ENCODE measurements at places on chromosomes 7 and 10.

GRCh38 chr7:73909051-73909941 lies 48.3 kb downstream of the TMEM270 start:
- no peak for DNase-seq

GRCh38 chr7:157412021-157412443 lies 75.2 kb downstream of the DNAJB6 start:
- no peak for DNase-seq

- no peak for DNase-seq
Measured at GRCh38 chr7:138756591-138757242, 41.1 kb upstream of the TMEM213 start.

GRCh38 chr10:855079-855478 lies 76.4 kb downstream of the LARP4B start:
- DNase-seq: no peak

- no peak for DNase-seq
Measured at GRCh38 chr7:92729751-92730150, 106.6 kb downstream of the CDK6 start.

DNA sequence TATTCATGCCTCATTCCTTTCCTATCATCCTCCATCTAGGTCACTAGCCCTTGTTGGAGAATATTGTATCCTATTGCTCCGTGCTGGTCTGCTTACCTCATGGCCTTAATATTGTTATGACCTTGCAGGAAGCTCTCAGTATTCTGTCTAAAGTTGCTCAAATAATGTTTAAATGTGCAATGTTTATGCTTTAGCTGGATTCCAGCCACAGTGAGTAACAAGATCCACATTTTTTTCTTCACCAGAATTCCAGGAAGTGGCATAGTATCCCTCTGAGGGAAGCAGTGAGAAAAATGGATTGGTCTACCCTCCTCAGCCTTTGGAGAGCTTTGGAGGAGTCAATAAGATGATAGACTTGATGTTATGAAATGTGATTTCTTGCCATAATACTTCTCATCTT lies 402.6 kb downstream of the NRG3 start:
- DNase-seq: no peak

DNA sequence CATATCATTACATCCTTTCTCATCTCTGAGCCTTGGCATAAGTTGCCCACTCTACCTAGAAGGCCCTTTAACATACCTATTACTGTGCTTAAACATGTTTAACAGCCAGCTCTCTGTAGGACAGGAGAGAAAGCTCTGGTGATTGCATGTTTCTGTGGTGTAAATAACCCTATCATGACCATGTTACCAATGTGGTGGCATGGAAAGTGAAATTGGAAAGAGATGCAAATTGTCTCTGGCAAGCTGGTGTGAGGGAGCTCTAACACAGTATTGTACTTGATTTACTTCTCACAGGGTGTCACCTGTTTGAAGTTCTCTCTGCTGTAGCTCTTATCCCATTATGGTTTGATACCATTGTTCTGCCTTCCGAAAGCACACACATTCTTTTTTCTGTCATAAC lies 231.8 kb upstream of the DKK1 start:
- DNase-seq: no peak

- DNase-seq: no peak
Measured at GRCh38 chr7:47095946-47096345, 486.0 kb downstream of the TNS3 start.

- no peak for DNase-seq
Measured at GRCh38 chr7:52151559-52151958, 835.0 kb upstream of the COBL start.

GRCh38 chr7:117582219-117582704 lies 102.4 kb downstream of the CFTR start:
- no peak for DNase-seq

GRCh38 chr10:3808689-3809199 lies 23.7 kb upstream of the KLF6 start:
- no peak for DNase-seq

- DNase-seq: no peak
Measured at GRCh38 chr7:104150470-104150869, 57.3 kb downstream of the ORC5 start.

GRCh38 chr7:32658467-32658869 lies 163.2 kb downstream of the AVL9 start:
- DNase-seq: no peak

DNA sequence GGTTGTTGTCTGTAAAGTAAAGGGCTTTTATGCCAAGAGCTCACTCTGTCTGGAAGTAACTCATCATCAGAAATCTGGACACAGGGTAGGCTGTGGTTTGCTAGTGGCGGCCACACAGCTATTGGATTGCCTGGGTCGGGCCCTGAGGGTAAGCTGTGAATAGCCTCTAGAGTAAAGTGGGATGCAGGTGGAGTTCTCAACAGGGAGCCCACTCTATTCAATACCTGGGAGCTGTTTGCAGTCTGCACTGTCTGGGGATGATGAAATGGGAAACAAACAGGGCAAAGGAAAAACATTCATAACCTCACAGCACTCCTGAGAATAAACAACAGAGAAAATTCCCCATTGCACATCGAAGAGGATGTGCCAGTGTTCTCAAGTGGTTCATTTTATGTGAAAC lies 582.6 kb downstream of the CALN1 start:
- no peak for DNase-seq

DNA sequence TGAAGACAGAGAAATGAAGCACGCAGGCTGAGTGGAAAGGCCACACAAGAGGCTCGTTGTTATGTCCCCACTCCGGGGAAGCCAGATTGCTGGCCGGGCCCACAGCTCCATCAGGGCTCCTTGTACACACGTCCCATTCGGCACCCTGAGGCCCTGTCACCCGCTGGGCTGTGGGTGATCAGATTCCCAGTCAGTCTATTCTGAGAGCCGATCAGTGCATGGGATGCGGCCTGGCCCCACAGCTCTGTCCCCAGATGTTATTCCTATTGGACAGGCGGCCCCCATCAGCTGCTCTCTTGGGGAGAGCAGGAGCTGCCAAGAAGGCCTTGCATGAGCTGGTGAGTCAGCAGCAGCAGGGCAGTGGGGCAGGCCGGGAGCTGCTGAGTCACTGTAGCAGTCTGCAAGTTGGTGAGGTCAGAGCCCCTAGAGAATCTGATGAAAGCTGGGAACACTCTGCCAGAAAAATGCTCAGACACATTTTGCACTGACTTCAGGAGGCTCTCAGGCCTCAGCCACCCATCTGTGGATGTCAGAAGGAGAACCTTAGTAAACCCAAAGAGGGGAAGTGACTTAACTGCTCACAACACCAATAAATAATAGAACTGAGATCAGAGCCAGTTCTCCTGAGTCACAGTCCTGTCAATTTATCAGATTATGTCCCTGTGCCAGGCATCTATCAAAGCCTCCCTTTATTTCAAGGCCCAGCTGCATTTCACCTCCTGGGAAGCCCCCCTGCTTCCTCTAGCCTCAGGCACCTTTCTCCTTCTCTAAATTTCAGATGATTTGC lies 9.4 kb upstream of the PSAP start:
- no peak for DNase-seq

GRCh38 chr7:98548971-98549370 lies 68.1 kb upstream of the NPTX2 start:
- DNase-seq: no peak

DNA sequence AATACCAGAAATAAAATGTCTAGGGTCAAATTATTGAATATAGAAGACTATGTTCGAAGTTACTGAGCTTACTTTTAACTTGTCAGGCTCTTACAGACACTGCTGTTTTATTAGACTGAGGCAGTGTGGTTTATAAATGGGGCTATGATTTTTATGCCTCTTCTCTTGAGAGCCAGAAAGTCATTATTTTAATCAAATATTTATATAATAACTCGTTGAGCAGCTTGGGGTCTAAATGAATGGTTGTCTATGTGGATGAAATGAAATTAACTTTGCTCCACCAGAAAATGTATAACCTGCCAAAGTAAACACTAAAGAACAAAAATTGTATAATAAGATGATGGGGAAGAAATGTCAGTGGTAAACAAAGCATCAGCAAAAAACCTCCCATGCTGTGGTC lies 175.6 kb upstream of the THSD7A start:
- DNase-seq: no peak

DNA sequence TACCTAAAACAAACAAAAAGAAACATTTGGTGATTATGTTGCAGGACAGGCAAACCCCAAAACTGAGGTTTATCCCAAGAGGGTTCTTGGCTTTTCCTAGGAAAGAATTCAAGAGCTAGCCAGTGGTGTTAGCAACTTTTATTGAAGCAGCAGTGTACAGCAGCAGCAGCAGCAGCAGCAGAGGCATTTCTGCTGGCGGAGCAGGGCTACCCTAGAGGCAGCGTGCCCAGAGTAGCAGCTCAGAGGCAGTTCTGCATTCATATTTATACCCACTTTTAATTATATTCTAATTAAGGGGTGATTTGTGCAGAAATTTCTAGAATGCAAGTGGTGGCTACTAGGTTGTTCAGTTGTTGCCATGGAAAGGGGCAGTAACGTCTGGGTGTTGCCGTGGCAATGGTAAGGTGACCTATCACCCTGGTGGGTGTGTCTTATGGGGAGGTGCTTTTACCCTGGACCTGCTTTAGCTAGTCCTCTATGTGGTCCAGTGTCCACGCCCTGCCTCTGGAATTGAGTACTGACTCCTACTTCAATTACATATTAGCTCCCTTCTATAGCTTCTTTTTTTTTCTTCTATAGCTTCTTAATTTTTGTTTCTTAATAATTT lies 53.9 kb downstream of the VCL start:
- DNase-seq: no peak

- no peak for DNase-seq
Measured at GRCh38 chr10:98410135-98410743, 4.7 kb downstream of the PYROXD2 start.

GRCh38 chr10:129740532-129741279 lies 223.4 kb downstream of the EBF3 start:
- DNase-seq: no peak

DNA sequence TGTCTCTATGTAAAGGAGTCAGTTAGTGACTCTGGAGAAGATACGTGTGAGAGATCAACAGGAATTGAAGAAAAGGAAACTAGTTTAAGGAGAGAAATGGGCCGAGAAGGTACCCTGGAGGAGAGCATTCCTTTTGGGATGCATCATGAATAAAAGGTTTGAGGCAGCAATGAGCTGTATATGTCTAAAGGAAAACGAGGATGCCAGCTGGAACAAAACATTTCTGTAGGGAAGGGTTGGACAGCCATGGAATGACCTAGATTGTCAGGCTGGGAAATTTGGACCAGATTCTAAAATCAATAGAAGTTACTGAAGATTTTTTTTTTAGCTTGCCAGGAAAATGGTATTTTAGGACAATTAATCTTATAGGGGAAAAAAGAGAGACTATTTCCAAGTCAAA lies 17.2 kb upstream of the MPP7 start:
- no peak for DNase-seq

DNA sequence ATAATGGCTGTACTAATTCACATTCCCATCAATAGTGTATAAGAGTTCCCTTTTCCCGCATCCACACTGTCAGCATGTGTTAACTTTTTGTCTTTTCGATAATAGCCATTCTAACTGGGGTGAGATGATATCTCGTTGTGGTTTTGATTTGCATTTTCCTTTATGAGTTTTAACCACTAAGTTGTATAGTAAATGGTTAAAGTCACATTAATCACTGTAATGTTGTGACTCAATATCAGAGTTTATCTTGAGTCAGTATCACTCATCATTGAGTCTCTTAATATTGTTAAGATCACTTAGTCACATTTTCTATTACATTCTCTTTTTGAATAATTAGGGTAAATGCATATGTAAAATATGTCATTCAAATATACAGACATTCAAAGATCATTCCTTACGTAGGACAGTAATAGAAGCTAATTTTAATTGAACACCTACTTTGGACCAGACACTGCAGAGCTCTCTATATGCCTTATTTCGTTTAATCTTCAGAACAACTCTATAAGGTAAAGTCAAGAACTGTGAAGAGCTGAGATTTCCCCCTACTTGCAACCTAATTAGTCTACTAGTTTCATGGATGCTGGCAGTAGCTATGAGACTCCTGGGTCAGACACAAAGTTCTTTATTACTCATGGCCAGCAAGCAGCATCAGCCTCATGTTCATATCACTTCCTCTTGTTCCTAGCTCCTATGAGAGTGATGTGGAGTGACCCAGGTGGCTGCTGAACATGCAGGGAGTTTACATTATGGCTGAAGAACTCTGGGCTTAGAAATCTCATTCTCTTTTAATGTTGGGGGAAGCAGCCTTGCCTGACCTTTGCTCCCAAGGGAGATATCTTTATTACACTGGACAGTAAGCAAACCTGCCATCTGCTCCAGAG lies 30.5 kb downstream of the CREB5 start:
- no peak for DNase-seq

DNA sequence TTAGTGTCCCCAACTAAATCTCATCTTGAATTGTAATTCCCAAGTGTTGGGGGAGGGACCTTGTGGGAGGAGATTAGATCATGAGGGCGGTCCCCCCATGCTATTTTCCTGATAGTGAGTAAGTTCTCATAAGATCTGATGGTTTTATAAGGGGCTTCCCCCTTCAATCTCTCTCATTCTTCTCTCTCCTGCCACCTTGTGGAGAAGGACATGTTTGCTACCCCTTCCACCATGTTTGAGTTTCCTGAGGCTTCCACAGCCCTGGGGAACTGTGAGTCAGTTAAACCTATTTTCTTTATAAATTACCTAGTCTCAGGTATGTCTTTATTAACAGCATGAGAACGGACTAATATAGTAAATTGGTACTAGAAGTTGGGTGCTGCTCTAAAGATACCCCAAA lies 365.6 kb downstream of the ANKRD7 start:
- DNase-seq: no peak

GRCh38 chr7:138816650-138817049 lies 18.7 kb upstream of the ATP6V0A4 start:
- DNase-seq: no peak

Data from NCI-H1048 (cell line).